ENCODE measurements at places on chromosomes 6 and 20. TPM values are rescaled to one million over a fixed set of nuclear protein-coding genes. Genes with fewer than 3 reads are reported as not detected.

The NMBR gene
- not detected for total RNA-seq

The BPIFB4 gene
- total RNA-seq = not detected

The SLC17A3 gene
- total RNA-seq = 0.81 TPM

The SAMD5 gene
- total RNA-seq = not detected

The BPIFB2 gene
- total RNA-seq = not detected

The ZC2HC1B gene
- not detected for total RNA-seq

The CPNE5 gene
- total RNA-seq = 0.47 TPM

The OXT gene
- total RNA-seq = 1.5 TPM

The TEAD3 gene
- total RNA-seq = not detected

The GABRR1 gene
- not detected for total RNA-seq

The MUC21 gene
- total RNA-seq = not detected

The CST4 gene
- not detected for total RNA-seq

The TFAP2D gene
- not detected for total RNA-seq

The MOG gene
- not detected for total RNA-seq

The CST5 gene
- total RNA-seq = not detected

The CRISP1 gene
- total RNA-seq = not detected

The KCNK16 gene
- not detected for total RNA-seq

The OR2H2 gene
- not detected for total RNA-seq

The ENPP3 gene
- 0.79 TPM for total RNA-seq

The KCNQ2 gene
- total RNA-seq = not detected

The KIAA0408 gene
- total RNA-seq = 6.8 TPM

The CCN5 gene
- total RNA-seq = not detected

The BPI gene
- total RNA-seq = not detected

The AIF1 gene
- 5.2 TPM for total RNA-seq

The ME1 gene
- total RNA-seq = 0.58 TPM

The PTCRA gene
- total RNA-seq = not detected

The POM121L2 gene
- not detected for total RNA-seq
